ENCODE measurements at places on chromosomes 2 and 18. TPM values are rescaled to one million over a fixed set of nuclear protein-coding genes. Genes with fewer than 3 reads are reported as not detected.

GRCh38 chr2:103445347-103445746 is 683.5 kb downstream of the TMEM182 start:
- no peak for DNase-seq

GRCh38 chr2:37471994-37472393 is 127.6 kb downstream of the QPCT start:
- no peak for DNase-seq

The OR6B2 gene
- not detected for total RNA-seq

GRCh38 chr2:168178520-168179324 is 68.7 kb downstream of the STK39 start:
- DNase-seq: no peak

GRCh38 chr2:165631089-165631488 is 161.6 kb downstream of the CSRNP3 start:
- DNase-seq: no peak

The GDF7 gene
- total RNA-seq: 14.8 TPM

DNA sequence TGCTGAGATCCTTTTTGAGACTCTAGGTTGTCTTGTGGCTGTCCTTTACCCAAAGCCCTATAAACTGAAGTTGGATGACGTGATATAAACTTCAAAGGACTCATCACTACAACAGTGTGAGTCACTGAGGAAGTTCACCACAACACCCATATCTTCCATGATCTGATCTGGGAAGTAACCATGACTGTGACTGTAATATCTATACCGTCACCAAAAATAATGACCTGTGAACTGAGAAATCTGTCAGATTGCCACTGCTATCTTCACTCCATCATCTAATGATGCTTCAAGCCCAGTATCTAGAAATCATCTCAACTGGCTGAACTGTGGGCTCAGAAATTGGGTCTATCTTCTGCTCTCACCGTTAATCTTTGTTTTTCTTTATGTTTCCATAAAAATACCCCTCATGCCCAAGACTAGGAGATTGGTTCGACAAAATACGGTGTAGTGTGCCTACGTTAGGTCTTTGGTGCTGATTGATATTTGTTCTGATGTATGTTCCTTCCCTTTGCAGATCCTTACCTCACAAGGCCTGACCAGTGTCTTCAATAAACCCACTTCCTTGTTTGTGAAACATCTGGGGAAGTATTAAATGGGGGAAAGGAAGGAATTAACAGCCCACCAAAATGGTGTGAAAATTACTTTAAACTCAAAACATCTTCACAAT is 78.2 kb downstream of the MYL12B start:
- no peak for DNase-seq

DNA sequence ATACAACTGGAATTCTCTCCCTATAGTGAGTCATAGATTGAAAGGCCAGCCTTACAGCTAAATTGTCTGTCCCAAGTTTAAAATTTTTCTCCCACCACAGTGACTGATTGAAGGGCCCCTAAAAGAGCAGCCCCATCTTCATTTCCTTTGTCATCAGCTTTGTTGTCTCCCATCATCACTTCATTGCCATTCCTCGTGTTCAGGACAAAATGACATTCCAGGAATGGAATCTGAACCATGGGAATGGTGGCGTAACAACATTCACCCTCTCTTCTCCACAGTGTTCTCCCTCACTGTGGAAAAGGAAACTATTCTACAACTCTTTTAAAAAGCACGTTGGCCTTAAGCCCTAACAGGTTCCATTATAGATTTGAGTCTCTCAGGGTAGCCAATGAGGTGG is 52.1 kb downstream of the PSTPIP2 start:
- DNase-seq: no peak

The ALLC gene
- not detected for total RNA-seq

The SERPINB4 gene
- total RNA-seq: not detected

- no peak for DNase-seq
Observed at GRCh38 chr18:51020536-51020935, 9.5 kb upstream of the SMAD4 start.

The HMSD gene
- total RNA-seq: not detected

DNA sequence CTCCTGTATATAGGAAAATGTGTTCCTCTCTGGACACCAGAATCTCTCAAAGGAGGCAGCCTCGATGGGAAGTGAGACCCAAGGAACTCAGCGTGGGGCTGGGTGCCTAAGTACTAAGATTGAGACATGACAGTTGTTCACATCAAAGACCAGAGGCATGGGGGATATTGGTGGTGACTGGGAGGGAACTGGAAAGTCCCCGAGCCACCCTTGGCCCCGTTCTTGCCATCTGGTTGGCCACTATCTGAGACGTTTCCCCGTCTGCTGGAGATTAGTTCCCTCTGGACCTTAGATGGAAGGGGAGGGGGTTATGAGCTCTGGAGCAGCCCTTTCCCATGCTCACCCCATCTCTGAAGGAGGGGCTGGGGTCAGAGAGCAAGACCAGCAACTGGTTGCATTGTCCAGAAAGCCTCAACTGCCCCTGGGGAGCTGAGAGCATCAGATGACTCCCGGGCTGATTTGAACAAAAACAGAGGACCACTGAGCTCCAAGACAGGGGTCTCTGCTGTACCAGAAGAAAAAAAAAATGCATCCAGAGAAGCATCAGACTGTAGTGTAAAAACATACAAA is 11.8 kb downstream of the FBLN7 start:
- DNase-seq: no peak

- DNase-seq: no peak
Observed at GRCh38 chr2:219124381-219125110, 36.1 kb downstream of the NHEJ1 start.

DNA sequence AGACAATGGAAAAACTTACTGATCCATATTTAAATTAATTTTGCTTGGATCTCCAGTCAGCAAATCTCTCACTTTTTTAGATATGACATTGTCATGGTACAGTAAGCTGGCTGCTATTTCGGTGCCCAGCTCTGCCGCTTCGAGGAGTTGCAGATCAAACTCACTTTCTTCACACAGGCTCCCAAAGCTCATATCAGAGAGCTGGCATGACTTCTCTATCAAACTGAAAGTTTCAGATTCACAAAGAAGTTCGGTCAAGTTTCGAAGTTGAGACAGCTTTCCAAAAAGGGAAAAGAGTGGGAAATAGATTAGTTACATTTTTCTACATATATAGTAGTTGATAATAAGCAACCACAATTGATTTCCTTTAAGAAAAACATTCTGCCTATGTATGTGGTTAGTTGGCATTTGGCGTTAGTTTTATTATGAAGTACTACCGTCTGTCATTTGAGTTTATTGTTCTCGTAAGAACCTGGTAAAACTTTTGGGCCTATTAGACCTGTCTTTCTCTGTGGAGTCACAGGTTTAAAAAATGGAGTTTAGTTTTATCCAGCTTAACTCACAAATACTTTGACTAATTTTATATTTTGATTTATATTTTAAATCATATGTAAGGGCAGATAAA is 118.8 kb downstream of the ABCA12 start:
- no peak for DNase-seq

The NPHP1 gene
- 2.4 TPM for total RNA-seq
